ENCODE measurements at places on chromosomes 3 and 15.

GRCh38 chr3:113339616-113340244 lies 101.6 kb downstream of the CFAP44 start:
- no peak for DNase-seq

- DNase-seq = no peak
These were observed 189.3 kb downstream of the ADAMTS17 start for GRCh38 chr15:100152463-100152862.

DNA sequence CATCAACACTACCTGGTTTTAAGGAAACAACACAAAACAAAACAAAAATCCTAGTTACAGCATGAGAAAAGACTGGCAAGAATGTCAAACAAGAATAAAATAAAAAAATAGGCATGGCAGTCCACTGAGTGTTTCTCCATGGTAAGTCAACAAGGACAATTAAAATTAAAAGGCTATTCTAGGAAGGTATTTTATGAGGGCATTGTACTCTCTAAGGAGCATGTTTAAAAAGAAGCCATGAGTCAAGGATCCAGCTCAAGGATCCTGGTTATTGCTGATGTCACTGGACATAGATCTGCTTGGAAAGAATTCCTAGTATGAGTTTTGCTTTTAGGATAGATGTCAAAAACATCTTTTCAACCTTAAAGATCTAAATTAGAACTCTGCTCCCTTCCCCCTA lies 106.7 kb downstream of the MYO5A start:
- no peak for DNase-seq

DNA sequence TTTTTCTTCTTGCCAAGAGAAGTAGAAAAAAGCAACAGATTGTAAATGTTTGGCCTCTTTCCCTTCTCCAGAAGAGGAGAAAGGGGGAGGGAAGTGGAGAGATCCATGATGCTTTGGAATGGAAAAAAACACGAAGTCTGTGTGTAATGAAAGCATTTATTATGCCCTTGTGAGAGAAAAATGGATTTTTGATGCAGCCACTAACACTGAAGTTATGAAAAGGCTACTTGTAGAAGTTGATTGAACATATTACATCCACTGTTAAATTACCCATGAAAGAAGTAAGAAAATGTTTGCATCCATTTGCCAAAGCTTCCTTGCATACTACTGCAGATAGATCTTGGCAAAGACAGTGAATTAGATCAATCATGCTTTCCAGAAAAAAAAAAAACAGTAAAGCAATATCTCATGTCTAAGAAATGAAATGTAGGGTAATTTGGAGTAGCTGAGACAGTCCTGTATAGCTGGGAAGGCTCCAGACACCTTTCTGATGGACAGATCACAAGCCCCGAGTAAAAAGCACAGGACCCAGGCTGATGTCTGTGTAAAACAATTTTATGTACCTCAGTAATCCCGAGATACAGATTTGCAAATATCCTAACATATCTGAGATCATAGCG lies 295.5 kb downstream of the PLOD2 start:
- DNase-seq = no peak
